ENCODE measurements at places on chromosomes 3 and 15.

DNA sequence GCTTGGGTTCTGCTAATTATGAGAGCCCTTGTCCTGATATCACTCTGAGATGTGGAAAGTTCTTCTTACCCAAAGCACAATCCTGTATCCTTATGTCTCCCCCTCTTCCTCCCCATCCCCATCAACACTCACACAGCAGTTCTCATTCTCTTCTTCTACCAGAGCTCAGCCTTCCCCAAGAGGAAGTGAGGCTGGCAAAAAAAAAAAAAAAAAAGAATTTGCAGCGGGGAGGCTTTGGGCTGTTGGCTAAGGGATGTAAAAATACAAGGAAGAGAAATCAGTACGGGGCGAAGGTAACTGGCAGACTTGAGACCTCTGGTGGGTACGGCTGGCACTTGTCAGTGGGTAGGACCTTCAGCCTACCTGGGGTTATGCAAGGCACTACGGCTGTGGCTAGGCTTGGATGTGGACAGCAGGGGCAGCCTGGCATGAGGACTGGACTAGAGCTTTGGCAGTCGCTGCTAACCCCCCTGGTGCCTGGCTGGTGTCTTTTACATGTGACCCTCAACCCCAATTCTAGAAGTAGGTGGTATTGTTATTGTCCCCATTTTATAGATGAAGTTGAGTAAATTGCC lies 5.4 kb downstream of the VIPR1 start:
- DNase-seq, result no peak

- no peak for DNase-seq
Observed at GRCh38 chr3:121584418-121584817, 8.8 kb upstream of the FBXO40 start.

DNA sequence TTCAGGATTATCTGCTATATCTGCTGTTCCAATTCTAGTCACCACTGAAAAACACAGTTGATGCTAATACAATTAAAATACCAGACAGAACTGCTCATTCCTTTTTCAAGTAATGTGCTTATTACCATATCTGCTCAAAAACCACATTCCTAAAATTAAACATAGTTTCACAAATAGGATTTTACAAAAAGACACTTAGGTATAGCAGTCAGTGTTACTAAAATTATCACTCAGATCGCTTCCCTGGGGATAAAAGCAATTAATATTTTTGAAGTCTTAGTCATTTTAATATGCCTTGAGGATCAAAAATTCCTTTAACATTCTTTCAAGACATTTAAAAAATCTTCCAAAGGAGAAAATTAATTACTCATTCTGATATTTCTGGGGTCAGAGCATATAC lies 71.5 kb downstream of the RAD18 start:
- no peak for DNase-seq

DNA sequence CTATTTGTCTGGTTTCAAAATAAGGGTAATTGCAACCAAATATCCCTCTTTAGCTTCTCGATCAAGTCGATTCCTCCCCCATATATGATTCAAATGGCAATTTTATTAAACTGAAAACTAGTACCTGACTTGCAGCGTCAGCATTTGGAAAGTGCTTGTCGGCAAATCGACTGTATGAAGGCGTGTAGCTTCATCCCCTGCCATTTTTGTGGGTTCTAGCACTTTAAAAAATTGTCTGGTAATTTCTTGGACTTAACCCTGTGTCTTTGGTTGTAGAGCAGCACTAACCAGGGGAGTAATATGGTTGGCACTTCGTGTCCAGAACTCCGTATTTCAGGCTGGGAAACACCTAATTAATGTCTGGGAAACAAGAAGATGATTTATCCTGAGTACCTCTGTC lies 573 bp downstream of the MME start:
- no peak for DNase-seq

DNA sequence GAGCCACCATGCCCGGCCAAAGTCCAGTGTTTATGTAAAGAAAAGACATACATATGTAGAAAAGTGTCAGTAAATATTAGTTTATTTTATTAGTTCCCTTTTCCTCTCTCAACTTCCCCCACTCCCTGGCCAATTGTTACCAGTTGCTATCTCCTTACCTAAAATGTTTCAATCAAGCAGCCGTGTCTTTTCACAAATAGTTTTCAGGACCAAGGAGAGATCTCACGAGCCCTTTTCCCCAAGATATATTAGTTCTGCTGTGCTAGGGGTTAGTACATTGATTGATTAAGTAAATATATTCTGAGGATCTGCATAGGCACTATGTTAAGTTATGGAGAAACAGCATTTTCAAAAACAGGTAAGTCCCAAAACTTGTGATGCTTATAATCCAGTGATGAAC lies 87.4 kb downstream of the ZIC4 start:
- DNase-seq, result no peak

- DNase-seq, result no peak
Observed at GRCh38 chr3:108394563-108394962, 98.2 kb downstream of the HHLA2 start.

DNA sequence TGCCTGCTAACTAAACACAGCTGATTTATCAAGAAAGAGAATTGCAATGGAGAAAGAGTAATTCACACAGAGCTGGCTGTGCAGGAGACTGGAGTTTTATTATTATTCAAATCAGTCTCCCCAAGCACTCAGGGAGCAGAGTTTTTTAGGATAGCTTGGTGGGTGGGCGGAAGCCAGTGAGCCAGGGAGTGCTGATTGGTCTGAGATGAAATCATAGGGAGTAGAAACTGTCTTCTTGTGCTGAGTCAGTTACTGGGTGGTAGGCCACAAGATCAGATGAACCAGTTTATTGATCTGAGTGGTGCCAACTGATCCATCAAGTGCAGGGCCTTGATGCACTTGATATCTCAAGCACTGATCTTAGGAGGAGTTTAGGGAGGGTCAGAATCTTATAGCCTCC lies 891.9 kb upstream of the CADM2 start:
- no peak for DNase-seq

DNA sequence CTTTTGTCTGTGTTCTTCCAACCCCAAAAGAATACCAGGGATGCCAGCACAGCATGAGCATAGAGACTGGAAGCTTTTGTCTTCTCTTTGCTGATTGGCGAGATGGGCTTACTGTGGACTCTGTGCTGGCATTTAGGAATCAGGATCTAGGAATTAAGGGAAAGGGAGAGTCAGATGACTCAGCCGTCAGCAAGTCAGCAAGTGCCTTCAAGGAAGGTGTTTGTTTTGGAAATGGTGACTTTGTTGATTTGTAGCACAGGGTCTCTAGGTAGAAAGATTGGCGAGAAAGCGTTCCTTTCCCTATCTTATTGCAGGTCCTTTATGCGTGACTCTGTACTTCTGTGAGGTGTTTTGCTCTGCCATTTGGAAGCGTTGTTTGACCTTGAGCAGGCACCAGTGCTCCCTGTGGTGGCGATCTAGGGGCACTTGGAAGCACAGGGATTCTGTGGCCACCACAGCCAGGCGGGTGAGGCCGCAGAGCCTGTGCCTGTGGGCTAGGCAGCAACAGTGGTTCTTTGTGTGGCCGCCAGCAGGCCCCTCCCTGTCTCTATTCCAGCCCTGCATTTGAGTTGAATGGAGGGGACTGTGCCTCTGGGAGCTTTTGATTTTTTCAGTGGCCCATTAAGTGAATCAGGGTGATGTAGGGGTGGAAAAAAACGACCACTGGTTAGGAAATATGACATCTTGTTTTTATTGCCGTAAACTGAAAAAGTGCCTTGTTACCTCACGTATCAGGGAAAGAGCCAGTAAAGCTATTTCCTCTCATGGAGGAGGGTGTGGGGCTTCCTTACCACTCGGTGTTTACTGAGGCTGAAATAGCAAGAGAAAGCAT lies 19.0 kb downstream of the FAN1 start:
- no peak for DNase-seq

DNA sequence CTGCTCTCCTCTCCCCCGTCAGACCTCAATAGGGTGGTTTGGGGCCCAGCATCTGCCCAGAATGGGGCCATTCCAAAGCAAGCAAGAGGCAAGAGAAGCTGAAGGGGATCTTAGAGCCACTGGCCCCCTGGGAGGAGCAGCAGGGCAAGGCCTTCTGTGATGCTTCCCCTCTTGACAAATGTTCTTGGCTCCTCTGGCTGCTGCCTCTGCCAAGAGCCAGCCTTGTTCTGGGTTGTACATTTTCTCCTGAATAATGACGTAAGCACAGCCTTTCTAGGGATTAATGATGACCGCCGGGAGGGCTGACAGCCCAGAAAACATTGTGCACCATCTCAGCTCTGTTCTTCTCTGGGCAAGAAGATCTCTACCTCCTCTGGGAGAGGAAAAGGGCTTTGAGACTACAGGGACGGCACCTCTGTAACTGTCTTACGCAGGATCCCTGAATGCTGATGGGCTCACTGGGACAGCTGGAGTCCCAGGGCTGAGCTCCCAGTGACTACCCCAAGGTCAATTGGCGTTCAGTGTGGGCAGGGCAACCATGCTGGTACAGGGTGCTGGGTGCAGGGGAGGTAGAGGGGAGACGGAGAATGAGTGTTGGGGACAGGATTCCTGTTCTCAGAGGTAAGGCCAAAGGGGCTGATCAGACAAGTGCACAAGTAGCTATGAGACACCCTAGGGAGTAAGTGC lies 253.3 kb downstream of the FAM43A start:
- DNase-seq, result no peak

Data from cortex of kidney (tissue), 1 donor.